CD4-positive, alpha-beta memory T cell (primary cell): ENCODE measurements at places on chromosomes 5 and 9.

GRCh38 chr9:117460743-117461142, 45.9 kb upstream of the ASTN2 start:
- no peak for DNase-seq

GRCh38 chr9:128316421-128316820, 5.8 kb downstream of the TRUB2 start:
- DNase-seq: no peak

DNA sequence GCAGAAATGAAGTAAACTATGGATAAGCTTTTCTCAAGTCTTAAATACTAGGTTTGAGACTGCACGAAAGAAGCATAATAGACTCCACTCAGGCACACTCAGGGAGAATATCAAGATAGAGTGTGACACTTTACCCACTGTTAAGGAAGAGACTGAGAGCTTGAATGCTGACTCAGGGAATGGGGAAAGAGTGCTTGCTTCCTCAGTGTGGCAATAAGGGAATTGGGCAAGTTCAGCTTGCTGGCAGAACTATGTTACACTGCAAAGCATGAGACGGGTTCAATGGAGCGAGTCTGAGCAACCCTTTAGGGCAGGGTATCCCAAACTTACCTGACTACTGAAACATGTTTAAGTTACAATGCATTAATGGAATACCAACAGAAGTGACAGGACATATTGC, 237.7 kb upstream of the MEF2C start:
- no peak for DNase-seq

DNA sequence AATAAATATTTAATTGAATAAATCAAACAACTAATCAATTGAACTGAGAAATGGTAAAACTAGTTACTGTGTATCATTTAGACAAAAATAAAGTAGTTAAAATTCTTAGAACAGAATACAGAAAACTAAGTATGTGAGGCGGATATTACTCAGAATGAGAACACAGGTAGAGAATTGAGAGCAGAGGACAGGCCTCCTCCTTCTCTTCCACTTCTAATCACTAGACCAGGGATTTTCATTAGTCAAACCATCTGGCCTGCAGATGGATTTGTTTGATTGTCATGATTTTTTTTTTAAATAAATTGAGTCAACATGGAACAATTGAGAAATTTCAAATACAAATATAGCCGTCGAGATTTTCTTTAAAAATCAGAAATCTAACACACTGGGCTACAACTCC, 198.6 kb upstream of the HMHB1 start:
- DNase-seq: no peak

DNA sequence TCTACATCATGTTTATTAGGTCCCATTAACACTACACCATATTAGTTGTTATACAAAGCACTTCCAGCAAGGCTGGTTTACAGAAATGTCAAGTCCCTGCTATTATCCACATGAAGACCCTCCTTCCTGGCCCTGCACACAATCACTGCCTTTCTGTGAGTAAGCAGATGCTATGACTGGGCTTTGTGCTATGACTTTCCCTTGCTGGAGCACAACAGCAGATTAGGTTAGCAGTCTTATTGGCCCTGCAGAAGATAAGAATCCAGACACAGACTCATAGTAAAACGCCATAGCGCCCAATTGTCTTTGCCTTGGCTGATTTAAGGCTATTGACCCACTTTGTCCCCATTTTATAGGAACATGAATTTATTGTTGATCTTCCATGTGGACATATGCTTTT, 228.9 kb upstream of the ACTBL2 start:
- DNase-seq: no peak

DNA sequence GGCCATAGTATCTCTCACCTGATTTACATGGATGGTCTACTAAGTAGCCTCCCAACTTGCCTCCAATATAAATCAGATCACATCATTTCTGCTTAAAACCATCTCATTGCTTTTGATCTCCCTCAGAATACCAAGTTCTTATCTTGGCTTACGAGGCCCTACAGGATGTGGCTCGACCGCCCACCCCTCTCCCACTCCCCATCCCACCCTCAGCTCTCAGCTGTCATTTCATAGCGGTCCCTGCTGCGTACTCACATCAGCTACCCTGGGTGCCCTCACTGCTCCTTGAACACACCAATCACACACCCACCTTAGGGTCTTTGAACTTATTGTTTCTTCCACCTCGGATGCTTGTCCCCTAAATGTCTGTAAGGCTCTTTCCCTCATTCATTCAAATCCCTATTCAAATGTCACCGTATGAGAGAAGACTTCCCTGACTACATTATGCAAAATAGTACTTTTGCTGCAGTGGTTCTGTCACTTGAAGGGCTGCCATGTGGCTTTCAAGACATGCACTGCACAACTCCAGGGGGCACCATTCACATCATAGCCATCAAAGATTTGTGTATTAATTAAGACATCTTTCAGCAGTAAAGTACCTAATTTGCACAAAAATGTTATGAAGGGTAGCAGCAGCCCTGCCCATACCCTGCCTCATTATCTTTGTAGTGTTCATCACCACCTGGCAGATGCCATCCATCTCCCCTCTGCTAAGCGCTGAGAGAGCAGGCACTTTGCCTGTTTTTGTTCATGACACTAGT, 171.1 kb downstream of the ENC1 start:
- no peak for DNase-seq

- no peak for DNase-seq
These were observed 17.9 kb downstream of the FER start for GRCh38 chr5:108765647-108766046.

DNA sequence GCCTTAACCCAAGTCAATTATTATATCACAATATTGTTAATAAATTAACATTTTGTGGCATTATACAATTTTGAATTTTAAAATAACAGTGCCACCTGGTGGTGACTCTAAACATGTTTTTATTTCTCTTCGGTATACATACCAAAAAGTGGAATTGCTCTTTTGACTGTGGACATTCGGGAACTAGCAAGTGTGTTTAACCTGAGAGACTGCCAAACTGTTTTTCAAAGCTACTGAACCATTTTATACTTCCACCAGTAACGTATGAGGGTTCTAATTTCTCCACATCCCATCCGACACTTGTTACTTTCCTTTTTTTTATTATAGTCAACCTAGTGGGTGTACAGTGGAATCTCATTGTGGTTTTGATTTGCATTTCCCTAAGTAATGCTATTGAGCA, 18.3 kb upstream of the HSDL2 start:
- DNase-seq: peak; percentile 48

GRCh38 chr5:133141746-133142145, 89.9 kb downstream of the HSPA4 start:
- no peak for DNase-seq

- no peak for DNase-seq
These were observed 185.8 kb downstream of the GADD45G start for GRCh38 chr9:89790542-89791109.

DNA sequence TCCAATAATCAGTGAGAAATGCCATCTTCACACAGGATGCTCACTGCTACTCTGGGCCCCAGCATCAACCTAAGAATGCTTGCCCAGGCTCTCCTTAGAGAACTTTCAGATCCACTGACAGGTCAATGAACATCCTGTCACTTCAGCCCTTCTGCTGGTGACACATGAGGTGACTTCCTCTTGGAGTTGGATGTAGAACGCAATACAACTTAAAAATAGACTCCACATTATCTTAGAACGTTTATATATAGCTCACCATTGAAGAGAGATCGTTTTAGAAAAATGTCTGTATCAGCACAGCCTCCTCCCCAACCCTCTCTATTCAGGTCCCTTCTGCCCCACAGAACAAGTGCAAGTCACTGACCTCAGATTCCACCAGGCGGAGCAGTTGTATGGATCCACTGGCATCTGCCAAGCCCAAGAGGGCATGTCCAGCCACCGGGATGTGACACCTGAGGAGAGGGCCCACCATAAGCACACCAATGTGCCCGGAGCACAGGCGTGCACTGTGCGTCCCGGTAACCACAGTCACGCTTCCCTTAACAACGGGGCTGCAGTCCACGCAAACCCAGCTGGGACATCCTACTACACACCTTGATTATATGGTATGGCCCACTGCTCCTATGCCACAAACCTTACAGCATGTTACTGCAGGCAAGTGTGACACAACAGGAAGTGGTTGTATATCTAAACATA, 2.9 kb downstream of the DPH7 start:
- DNase-seq: no peak

- no peak for DNase-seq
These were observed 24.5 kb upstream of the GPR150 start for GRCh38 chr5:95595289-95595931.

GRCh38 chr9:69677931-69678330, 5.8 kb upstream of the APBA1 start:
- DNase-seq: no peak

- no peak for DNase-seq
These were observed 30.2 kb downstream of the ZFAND5 start for GRCh38 chr9:72334658-72335337.

DNA sequence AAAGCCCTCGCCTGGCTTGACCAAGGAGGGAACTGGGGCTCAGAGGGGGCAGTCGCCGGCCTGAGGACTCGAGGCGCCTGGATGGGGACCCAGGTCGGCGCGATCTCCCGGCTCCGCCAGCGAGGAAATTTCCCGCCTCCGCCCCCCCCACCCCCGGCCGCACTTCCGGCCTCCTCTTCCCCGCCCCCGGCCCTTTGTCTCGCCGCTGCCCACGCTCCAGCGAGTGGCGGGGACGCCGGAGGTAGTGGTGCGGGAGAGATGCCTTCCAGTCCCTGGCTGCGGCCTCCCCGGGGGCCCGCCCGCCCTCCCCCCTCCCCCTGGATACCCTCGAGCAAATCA, 448 bp upstream of the GPRIN1 start:
- DNase-seq: no peak

DNA sequence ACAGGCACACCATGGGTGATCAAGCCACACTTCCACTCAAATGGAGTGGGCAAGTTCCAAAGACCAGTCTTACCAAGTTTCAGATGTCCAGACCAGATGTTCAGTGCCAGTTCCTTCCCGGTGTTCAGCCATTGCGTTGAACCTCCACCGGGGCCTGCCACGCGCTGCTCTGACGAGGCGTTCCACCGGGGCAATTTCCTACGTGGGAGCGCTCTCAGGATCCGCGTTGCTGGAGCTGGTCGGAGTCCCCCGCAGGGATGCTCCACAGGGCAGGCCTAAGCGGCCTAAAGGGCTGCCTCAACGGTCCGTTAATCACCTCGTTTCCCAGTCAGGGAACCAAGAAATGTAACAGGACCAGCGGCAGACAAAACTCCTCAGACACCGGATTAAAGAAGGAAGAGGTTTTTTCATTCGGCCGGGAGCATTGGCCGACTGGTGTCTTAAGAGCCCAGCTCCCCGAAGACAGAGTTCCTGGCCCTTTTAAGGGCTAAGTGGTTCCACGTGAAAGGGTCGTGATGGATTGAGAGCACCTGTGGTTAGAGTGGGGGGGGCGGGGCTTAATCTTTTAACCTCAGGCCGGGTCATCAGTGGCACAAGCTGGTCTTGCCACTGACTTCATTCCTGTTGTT, 35.7 kb upstream of the PPP1R26 start:
- DNase-seq: no peak

DNA sequence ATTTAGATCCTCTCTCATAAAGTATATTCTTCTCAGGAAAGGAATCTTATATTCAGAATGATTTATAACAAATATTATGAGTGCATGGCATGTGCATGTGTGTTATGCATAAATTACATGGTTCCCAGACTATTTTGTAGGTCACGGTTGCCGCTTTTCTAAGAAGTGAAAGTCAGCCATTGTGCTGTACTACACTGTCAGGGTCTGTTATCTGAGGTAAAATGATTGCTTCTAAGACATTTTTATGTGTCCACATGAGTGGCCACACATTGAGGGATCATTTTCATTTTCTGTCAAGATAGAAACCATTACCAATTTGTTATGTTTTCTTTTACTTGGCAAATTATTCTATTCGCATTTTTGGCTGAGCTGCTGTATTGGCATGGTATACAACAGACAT, 210.8 kb downstream of the CWC27 start:
- no peak for DNase-seq

GRCh38 chr5:58456486-58456885, 3.4 kb downstream of the PLK2 start:
- DNase-seq: no peak

- DNase-seq: no peak
These were observed 97.8 kb downstream of the C5orf15 start for GRCh38 chr5:133870661-133871060.

DNA sequence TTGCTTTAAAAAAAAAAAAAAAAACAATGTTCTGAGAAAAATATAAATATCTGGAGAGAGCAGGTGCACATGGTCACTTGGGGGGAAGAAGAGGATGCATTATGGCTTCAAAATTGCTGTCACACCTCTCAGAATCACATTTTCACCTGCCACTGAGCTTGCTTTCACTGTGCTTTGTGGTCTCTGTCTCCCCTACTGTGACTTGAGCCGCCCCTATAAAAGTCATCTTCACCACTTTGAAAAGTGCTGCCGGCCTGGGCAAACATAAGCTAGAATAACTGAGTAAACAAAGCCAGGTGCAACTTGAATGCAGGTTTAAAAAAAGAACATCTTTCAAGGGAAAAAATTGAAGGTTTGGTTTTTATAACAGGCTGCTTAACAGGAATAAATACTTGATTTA, 368.1 kb upstream of the GRIA1 start:
- no peak for DNase-seq

DNA sequence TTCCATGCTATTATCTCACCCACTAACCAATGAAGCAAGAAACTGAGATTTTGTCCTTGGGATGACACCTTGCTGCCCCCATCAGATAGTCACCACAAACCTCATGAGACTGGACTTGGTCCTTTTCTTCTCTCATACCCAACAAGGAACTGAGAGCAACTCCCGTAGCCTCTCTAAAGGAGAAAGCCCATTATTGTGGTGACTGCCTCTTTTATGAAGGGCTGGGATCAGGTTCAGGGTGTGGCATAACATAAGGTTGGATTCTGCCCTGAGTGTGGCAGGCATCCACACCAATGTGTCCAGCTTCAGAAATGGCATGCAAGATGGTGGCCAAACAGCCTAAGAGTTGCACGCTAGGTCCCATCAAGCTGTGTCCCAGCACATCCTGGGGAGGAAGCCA, 1.3 kb upstream of the ACTL7A start:
- DNase-seq: no peak

GRCh38 chr5:173660481-173661280, 44.2 kb upstream of the BOD1 start:
- no peak for DNase-seq

DNA sequence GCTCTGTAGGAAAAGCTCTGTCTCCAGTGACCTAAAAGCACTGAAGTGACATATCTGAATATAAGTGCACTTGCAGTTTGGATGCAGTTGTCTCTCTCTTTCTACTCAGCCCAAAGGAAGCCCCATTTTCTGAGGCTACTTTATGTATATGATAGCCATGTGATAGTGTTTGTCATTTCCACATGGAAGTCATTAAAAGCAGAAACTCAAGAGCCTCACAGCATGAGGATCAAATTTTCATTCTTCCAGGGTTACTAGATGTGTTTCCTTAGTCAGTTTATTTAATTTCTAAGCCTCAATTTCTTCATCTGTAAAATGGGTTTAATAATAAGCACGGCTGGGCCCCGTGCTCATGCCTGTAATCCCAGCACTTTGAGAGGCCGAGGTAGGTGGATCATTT, 36.7 kb downstream of the RNF44 start:
- no peak for DNase-seq

DNA sequence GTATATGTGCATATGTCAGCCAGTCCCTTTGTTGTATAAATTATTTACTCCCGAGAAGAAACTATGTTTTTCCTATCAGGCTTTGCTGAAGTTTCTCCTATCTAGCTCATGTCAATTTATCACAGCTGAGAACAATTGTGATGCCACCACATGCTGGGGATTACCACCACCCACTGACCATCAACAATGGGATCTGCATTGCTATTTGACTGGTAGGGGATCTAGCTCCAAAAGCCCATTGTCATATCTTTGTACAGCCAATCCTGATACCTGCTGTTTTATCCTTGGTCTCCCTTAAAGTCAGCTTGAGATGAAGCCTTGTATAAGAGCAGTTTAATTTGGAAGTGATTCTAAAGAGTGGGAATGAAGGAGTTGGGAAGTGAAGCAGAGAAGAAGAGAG, 53.9 kb upstream of the KCNN2 start:
- DNase-seq: no peak
